ENCODE measurements at places on chromosomes 1 and 21. TPM values are rescaled to one million over a fixed set of nuclear protein-coding genes. Genes with fewer than 3 reads are reported as not detected.

DNA sequence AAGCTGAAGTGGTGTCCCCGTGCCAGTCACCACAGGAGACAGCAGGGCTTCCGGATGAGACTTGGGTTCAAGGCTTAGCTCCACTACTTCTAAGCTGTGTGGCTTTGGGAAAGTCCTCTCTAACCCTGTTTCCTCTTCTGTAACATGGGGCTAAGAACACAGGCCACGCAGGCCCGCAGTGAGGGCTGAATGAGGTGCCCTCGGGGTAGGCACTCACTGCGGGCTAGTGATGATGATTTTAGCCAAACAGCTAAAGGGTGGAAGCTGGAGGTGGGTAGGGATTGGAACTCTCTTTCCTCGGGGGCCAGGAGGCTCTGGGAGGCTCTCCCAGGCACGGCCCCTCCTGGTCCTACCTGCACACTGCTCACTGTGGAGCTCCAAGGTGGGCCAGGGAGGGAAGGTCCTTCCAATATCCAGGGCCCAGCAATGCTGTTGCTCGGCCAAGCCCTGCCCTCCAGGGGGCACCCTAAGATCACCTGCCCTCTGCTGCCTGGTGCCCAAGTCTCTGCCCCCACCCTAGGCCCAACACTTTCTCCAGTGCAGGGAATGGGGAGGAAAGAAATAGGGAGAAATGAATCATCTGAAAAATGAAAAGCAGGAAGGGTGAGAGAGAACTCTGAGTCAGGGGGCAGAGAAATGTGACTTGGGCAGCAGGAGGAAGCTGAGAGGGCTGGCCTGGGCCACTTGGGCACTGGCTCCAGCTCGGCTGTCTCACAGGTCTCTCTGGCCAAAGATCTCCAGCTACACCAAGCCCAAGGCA lies 19.2 kb upstream of the EVA1B start:
- DNase-seq: peak; percentile 84

- DNase-seq: no peak
These were observed 95.1 kb upstream of the F3 start for GRCh38 chr1:94636624-94637023.

DNA sequence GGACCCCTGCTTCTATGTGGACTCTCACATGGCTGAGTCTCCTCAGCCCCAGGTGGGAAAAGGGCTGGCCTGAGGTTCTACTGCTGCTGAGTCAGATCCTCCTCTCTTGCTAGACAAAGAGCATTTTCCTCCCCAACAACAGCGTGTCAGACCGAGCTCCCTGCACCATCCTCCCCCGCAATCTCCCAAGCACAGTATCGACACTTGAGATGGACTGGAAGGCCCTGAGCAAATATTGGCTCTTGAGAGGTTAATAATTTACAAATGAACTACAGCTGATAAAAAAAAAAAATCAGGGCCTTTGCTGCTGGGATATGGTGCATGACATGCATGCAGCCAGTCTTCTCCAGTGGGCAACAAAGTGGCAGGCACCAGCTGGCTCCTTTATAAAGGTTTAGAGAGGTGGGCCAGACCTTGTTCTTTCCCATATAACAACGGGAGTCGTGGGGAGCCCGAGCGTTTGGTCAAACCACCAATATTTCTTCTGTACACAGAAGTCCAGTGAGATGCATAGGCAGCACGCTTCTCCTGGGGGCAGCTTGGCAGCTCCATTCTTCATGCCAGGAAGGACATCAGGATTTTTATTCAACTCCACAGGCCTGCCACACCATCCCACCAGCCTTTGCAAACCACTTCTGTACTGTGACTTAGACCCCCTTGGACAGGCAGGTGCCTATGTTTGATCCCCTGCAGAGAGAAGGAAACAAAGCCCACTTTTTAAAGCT lies 55.4 kb upstream of the CAMK1G start:
- DNase-seq: peak; percentile 20

- no peak for DNase-seq
These were observed 12.7 kb downstream of the RHEX start for GRCh38 chr1:206065547-206066145.

GRCh38 chr1:241606544-241606943 lies 33.6 kb downstream of the CHML start:
- peak; percentile 71 for DNase-seq

GRCh38 chr1:227390525-227390924 lies 72.2 kb upstream of the CDC42BPA start:
- no peak for DNase-seq

GRCh38 chr1:75725861-75726361 lies 1.4 kb downstream of the ACADM start:
- no peak for DNase-seq

DNA sequence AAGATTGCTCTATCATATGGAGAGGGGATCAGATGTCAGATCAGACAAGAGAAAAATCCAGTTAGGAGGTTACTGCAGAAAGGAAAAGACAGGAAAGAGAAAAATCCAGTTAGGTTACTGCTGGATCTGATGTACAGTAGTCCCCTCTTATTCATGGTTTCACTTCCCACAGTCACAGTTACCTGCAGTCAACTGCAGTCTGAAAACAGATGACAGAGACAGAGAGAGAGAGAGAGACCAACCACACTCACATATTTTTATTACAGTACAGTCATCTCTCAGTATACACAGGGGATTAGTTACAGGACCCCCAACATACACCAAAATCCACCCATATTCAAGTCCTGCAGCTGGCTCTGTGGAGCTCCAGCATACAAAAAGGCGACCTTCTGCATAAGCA lies 29.3 kb downstream of the NUP133 start:
- no peak for DNase-seq

GRCh38 chr1:36912365-36912865 lies 121.9 kb downstream of the GRIK3 start:
- DNase-seq: no peak

DNA sequence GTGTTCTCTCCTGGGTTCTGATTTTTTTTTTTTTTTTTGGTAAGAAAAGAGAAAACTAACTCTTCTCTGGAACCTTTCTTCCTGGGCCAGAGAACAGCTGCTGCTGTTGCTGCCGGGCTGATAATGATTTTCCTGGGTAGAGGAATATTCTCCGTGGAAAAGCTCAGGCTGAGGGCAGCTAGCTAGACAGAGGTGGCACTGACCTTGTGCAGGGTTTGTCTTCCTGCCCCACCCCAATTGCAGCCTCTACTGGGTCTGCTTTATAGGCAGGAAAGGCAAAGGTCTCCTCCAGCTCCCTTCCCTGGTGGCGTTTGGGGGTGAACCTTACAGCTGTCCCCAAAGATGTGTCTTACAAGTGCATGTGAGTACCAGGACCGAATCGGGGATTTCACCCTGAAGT lies 79.3 kb downstream of the SPSB1 start:
- DNase-seq: no peak

- peak; percentile 76 for DNase-seq
These were observed at the start of gene HES4 for GRCh38 chr1:999725-1000356. Gene HES4 (minus strand): TSS chr1:1000097. CDS start chr1:999973, 124 bp downstream.

- DNase-seq: no peak
These were observed 43.6 kb downstream of the CTTNBP2NL start for GRCh38 chr1:112439592-112439991.

- DNase-seq: peak; percentile 30
These were observed at the start of gene C1orf115 for GRCh38 chr1:220690140-220691052. Gene C1orf115 (plus strand): TSS chr1:220690363. CDS start chr1:220690403, 40 bp downstream.

GRCh38 chr21:44686843-44687561 lies 5.0 kb upstream of the KRTAP12-1 start:
- DNase-seq: no peak

- no peak for DNase-seq
These were observed 28.6 kb downstream of the AGPAT3 start for GRCh38 chr21:43893536-43894205.

DNA sequence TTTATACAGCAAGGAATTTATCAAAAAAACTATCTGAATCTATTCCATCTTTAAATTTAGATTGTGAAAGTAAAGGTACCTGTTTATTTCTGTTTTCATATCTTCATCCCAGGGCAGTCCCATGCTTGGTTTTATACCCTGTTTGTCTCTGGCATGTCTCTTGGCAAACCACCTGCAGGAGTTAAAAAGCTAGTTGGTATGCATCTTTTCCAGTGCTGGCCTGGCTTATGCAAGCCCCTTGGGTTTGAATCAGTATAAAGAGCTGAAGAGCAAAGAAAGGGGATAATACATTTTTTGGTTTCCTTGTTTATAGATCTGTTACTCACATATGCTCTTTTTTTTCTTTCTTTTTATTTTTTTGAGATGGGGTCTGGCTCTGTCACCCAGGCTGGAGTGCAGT lies 37.8 kb downstream of the LRRC8C start:
- DNase-seq: no peak

DNA sequence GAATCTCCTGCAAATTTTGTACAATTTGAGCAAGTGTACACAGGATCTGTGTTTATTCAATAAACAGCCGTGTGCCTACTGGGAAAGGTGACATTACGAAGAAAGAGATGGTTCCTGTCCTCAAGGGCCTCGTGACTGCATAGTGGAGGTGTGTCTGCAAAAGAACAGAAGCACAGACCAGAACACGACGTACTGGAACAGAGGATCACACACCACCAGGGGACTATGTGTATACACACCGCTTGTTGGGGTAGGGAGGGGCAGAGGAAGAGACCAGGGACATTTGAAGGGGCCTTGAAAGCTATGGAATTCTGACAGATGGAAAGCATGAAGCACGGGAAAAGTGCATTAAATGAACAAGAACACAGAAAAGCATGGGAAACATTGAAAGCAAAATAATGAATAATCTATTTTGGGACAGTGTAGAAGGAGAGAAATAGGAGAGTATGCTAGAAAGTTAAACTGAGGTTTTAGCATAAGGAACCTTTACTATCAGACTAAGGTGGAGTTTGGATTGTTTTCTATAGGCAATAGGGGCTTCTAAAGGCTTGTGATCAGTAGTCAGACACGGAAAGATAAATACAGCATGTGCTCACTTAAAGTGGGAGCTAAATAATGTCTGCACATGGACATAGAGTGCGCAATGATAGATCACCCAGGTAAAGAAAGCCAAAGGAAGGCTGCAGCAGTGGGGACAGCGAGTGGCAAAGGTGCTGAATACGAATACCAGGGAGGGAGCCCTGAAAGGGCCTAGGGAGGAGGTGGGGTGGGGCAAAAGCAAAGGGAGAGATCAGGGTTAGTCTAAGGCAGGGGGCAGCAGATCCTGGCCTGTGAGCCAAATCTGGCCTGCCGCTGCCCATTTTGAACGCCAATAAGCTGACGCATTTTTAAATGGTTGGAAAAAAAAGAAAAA lies 11.0 kb downstream of the JAK1 start:
- DNase-seq: no peak

DNA sequence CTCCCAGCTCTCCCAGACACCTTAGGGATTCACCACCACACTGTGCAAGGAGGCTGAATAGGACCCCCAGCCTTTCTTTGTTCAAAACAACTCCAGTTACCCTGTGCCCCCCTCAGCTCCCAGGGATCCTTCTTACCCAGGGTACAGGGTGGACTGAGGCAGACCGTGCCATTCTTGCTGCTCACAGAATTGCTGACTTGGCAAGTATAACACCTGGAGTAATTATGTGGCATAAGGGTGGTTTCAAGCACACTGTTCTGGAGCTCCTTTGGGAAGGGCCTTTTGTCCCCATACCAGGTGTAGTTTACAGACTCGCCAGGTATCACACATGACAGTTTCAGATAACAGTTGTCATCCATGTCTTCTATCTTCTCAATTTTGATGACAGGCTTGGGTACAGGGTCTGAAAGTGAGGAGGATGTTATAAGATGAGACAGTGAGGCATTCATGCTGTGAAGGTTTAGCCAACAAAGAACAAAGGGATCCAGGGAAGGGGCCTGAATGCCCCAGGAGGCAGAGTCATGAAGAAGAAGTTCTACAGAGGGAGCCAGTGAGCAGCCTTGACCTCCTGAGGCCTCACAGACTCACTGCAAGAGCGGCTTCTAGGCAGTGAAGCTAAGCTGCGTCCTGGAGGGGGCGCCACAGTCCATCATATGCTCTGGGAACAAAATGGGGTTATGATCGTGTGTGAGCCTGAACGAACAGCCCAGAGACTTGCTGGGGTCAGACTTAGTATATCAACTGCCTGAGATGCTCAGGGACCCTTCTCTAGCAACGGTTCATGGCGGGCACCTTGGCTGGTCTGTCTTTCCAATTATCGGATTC lies 30.3 kb downstream of the CD48 start:
- DNase-seq: peak; percentile 14

- DNase-seq: no peak
These were observed 3.0 kb downstream of the ARTN start for GRCh38 chr1:43936431-43937151.

DNA sequence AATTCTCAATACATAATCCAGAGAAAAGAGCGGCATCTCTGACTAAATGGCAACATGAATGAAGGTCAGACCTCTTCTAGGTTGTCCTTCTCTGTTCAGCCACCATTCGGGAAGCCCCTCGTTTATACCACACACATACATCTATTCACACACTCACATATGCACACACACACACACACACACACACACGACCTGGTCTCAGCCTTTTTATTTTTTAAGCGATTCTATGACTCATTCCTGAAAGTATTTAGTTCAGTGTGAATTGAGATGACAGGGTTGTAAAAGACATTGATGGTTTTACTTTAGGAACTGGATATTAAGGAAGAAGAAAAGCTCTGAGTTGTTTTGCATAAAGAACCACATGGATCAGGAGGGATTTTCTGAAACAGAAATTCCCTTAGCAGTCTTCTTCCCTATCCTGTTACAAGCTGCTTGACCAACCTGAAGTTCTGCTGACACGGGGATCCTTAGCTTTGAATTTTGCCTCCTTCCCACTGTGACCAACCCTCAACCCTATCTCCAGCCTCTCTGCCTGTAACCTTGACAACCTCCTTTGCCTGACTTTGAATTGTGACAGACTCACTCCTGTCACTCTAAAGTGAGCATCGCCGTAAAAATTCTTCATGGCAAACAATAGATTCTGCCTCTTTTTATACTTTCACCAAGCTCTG lies 383.1 kb upstream of the ESRRG start:
- no peak for DNase-seq

GRCh38 chr1:8423692-8424538 lies 106.0 kb downstream of the SLC45A1 start:
- DNase-seq: peak; percentile 66

Gene OPRD1
- 0.96 TPM for total RNA-seq

Gene SLAMF6
- total RNA-seq: not detected

Gene S100A1
- total RNA-seq: 5.1 TPM

Gene C1QA
- total RNA-seq: not detected

Gene CDA
- total RNA-seq: 23.9 TPM

Gene ABCG1
- total RNA-seq: not detected

Gene NKAIN1
- 2.2 TPM for total RNA-seq

Gene CD5L
- total RNA-seq: 0.12 TPM

Gene LRRIQ3
- 2.0 TPM for total RNA-seq

Gene UBQLN4
- 19.6 TPM for total RNA-seq

Gene GJA9
- total RNA-seq: not detected

Gene S100A12
- not detected for total RNA-seq

Gene CRNN
- total RNA-seq: not detected

Gene LRRC7
- 0.12 TPM for total RNA-seq
